ENCODE measurements at places on chromosomes 12 and 14.

- DNase-seq = no peak
Measured at GRCh38 chr12:62658910-62659309, 192.3 kb downstream of the MON2 start.

GRCh38 chr14:50813544-50813863 lies 17.5 kb downstream of the NIN start:
- DNase-seq = peak; percentile 63

DNA sequence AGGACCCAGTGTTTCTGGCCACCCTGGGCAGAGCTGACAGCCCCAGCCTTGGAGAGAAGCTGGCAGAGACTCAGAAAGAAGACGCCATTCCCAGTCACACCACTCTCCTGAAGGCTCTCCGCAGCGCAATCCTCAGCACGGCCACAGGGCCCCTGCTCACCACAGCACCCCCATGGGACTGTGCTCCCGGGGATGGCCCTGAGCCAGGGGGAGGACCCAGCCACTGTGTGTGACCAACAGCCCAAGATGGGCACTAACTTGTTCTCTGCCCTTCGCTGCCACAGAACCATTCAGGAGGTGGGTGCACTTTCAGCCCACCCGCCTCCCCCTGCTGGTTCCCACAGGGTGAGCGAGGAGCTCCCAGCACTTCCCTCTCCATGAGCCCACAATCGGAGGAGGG lies 57.1 kb downstream of the CCNK start:
- DNase-seq = no peak

GRCh38 chr14:88535149-88535548 lies 19.7 kb downstream of the PTPN21 start:
- DNase-seq = peak; percentile 80

DNA sequence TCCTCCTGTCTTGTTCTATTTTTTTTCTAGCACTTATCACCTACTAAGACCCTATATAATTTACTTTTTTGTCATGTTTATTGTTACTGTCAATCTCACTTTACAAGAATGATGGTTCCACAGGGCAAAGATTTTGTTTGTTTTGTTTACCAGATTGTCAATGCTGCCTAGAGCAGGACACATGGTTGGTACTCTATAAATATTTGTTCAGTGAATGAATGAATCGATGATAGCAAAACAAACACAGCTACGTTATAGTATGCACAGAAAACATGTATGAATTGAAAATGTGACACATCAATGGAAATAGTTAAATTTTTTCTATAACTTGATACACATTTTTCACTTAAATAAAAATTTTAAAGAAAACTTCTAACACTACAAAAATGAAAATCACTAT lies 67.1 kb upstream of the KRR1 start:
- no peak for DNase-seq

- no peak for DNase-seq
Measured at GRCh38 chr14:45083617-45083975, 320 bp upstream of the PRPF39 start.

- DNase-seq = peak; percentile 80
Measured at GRCh38 chr14:67583711-67584644, 16.1 kb downstream of the PIGH start.

DNA sequence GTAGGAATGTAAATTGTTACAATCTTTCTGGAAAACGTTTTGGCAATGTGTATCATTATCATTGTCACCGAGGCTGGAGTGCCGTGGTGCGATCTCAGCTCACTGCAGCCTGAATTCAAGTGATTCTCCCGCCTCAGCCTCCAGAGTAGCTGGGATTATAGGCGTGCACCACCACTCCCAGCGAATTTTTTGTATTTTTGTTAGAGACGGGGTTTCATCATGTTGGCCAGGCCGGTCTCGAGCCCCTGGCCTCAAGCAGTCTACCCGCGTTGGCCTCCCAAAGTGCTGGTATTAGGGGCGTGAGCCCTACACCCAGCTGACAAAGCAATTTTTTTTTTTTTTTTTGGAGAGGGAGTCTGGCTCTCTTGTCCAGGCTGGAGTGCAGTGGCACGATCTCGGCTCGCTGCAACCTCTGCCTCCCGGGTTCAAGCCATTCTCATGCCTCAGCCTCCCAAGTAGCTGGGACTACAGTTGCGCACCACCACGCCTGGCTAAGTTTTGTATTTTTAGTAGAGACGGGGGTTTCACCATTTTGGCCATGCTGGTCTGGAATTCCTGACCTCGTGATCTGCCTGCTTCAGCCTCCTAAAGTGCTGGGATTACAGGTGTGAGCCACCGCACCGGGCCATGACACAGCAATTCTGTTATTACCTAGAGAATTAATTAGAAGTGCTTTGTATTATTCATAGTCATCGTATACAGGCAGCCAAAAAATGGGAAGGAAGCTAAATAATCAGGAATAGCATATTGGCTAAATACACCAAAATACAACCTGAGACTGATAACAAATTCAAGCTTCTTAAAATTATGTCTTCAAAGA lies 1.2 kb downstream of the ACTR6 start:
- no peak for DNase-seq

DNA sequence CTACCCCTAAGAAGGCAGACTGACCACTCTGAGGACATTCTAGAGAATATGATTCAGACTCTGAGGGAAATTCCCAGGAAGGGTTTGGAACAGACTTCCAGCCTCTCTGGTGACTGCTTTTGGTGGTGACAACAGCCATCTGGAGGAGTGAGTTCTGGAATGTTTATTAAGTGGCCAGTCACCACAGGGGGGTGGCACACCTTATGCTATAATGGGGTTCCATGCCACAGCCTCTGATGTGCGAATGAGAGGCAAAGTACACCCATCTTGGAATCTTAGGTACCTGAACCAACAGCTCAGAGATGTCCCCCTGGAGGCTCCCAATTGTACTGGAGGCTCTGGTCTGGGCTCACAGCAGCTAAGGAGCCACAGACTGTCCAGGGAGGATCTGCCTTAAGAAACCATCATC lies 9.5 kb upstream of the TINF2 start:
- no peak for DNase-seq

GRCh38 chr12:65536876-65537681 lies 258.6 kb downstream of the MSRB3 start:
- no peak for DNase-seq

GRCh38 chr14:51004801-51005526 lies 60.7 kb upstream of the PYGL start:
- DNase-seq = peak; percentile 33

DNA sequence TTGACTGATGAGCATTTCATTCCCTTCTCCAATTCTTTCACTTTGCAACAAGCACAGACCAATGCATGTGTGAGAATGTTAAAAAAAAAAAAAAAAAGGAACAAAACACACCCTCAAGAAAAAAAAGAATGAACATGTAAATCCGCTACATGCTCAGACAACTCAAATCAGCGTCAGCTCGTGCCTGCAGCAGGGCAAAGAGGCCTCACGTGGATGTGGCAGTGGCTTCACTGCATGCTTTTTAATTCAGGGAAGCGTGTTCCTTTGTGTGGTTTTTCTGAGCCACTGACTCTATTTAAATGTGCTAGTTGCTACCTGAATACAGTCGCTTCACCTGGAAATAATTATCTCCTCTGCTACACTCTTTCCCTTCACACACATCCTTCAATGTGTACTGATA lies 55.1 kb downstream of the PPP1R36 start:
- DNase-seq = no peak

DNA sequence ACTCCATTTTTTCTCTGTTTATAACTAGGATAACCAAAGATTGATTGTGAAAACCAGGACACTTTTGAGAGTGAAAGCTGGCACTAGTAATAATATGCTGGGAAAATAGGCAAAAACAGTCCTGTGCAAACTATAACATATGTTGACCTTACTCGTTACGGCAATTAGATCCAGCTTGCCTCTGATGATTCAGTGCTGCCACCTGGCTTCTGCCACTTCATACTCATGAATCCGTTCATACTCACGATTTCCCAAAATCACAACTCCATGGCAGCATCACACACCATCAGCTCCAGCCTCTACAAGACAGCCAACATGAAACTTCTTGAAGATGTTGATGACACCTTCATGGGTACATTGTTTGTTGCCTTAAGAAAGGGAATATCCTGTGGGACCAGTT lies 49.1 kb upstream of the CAND1 start:
- DNase-seq = no peak

DNA sequence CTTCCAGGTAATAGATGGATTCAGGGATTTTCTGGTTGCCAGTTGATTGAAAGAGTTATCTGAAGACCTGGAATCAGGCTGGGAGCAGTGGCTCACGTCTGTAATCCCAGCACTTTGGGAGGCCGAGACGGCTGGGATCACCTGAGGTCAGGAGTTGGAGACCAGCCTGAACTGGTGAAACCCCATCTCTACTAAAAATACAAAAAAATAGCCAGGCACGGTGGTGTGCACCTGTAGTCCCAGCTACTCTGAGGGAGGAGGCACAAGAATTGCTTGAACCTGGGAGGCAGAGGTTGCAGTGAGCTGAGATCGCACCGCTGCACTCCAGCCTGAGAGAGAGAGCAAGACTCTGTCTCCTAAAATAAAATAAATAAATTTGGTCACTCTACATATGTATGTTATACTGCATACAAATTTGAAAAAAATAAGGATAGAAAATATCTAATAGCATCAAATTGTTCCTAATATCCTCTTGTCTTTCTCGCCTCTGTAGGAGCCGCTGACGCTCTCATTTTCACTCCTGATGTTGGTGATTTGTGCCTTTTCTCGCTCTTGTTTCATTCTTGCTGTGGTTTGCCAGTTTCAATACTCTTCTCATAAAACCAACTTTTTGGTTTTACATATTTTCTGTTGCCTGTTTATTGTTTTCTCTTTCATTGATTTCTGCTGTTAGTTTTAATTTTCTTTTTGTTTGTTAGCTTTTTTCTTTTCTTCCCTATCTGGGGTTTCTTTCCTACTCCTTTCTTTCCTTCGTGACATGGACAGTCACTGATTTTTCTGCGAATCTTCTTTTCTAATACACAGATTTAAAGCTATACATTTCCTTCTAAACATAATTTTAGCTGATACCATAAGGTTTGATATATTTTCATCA lies 23.8 kb upstream of the PLD4 start:
- DNase-seq = no peak

GRCh38 chr12:59372956-59373355 lies 222.9 kb upstream of the SLC16A7 start:
- DNase-seq = no peak

DNA sequence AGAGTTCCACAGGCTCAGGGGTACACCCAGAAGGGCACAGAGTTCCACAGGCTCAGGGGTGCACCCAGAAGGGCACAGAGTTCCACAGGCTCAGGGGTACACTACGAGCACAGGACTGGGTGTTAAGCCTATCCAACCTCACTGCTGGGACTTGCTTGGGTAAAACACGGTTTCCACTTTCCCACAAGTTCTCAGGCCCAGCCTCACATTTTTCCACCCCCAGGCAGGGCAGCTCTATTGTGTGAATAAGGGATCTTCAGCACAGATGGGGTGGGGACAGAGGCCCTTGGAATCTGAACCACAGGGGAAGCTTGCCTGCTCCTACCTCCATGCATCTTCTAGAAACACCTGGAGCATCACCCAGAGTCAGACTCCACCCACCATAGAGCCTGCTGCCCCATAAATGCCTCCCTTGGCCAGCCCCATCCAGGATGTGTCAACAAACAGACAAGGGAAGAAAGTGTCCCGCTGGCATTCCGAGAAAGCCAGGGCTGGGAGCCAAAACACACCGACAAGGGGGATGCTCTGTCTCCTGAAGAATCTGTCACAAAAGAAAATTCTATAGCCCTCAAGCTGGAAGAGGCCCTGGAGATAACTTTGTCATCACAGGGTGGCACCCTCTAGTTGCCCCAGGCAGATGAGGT lies 4.8 kb downstream of the CRACR2A start:
- no peak for DNase-seq

DNA sequence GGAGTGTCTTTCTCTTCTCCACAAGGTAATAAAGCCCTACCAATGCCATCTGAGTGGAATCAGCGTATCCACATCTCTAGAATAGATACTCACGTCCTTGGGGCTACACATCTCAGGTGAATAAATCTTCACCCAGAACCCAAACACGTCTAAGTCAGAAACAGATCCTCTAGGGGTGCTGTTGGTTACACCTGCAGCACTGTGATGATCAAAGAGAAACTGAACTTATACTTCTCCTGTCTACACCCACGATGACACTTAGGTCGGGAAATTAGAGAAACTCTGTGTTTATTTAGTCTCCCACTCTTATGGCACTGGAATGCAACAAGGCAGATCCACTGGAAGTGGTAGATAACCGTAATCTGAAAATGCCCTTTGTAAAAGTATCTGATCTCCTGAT lies 46.2 kb downstream of the WIF1 start:
- no peak for DNase-seq

DNA sequence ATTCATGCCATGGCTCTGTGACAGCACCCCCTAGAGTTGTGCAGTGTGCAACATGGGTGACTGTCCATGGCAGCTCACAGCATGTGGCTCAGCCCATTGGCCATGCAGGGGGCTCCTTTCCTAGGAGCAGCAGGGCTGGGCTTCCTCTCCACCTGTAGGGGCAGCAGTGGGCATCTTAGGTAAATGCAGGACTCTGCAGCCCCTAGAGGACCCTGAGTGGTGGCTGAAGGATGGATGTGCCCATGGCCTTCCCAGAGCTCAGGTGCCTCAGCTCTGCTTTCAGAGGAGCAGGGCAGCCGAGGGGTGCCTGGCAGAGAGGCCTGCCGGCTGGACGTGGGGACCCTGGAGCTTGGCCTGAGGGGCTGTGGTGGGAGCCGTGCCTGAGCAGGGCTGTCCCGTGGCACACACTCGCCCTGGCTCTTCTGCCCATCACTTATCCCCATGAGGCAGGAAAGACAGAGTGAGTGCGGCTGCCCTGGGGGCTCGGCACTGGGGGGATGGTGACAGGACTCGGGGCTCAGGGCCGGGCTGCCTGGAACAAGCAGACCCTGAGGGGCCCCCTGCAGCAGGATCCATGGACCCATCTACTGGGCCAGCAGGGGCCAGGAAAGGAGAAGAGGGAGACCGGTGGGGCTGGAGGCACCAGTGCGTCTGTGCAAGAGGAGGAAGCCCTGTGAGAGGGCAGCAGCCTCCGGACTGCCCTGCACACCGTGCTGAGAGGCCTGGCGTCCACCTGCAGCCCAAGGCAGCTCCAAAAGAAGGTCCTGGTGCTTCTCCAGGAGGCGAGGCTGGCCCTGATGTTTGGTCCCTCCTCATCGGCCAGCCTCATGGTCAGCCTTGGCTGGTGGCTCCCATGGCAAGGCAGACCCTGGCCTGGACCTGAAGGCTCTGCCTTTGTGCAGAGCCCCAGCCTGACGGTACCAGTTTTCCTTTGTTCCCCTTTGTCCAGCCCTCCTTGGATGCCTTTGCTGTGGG lies 7.6 kb downstream of the ADSS1 start:
- no peak for DNase-seq

GRCh38 chr14:91294153-91294552 lies 49.6 kb upstream of the GPR68 start:
- DNase-seq = no peak

- no peak for DNase-seq
Measured at GRCh38 chr12:49340095-49340870, 3.3 kb upstream of the C1QL4 start.

- no peak for DNase-seq
Measured at GRCh38 chr12:43312991-43313505, 239.0 kb downstream of the ADAMTS20 start.

- DNase-seq = no peak
Measured at GRCh38 chr12:38282886-38283285, 33.7 kb upstream of the ALG10B start.

Measured in suppressor macrophage (primary cell).